ENCODE measurements at places on chromosomes 11 and 22. TPM values are rescaled to one million over a fixed set of nuclear protein-coding genes. Genes with fewer than 3 reads are reported as not detected.

DNA sequence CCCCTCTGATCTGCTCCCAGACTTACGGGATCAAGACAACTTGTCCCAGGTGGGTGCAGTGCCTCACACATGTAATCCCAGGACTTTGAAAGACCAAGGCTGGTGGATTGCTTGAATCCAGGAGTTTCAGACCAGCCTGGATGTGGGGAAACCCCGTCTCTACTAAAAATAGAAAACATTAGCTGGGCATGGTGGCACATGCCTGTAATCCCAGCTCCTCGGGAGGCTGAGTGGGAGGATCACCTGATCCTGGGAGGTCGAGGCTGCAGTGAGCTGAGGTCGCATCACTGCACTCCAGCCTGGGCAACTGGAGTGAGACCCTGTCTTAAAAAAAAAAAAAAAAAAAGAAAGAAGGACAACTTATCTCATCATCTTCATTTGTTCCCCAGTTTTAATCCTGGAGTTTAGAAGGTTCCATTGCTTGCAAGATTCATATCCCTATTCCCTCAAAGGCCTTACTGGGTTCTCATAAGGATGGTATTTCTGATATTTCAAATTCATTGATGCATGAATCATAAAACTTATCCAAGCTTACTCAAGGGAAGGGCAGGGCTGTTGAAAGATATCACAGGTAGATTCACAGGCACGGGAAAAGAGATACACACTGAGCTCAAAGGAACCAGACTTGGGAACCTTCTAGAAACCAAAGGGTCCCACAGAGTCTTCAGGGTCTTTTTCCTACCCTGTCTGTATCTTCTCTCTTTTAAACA is 14.6 kb downstream of the ENDOD1 start:
- H3K36me3 ChIP-seq: peaks cover 3% of the 10 kb centered on the region
- no peak overlapping the region for H3K27ac ChIP-seq
- no peak for DNase-seq
- H3K4me1 ChIP-seq: no peaks in the 10 kb centered on the region

DNA sequence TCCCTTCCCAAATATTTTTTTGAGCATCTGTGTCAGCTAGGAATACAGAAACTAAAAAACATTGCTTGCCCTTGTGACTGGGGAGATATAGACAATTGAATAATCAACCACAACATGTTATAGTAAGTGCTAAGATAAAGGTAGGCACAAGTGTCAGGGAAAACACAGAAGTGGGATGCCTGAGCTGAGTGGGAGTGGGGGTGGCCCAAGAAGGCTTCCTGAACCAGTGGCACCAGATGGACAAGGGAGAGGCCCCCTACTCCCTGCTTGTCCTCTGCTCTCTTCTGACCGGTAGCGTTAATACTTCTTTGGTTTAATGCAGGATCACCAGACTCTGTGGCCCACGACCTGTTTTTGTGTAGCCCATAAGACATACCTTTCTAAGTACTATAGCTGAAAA is 48.8 kb downstream of the PACS1 start:
- no peak overlapping the region for H3K27ac ChIP-seq
- H3K4me3 ChIP-seq: no peak overlapping the region
- H3K27me3 ChIP-seq: no peaks in the 10 kb centered on the region
- no peak for DNase-seq
- H3K4me1 ChIP-seq: peaks cover 90% of the 10 kb centered on the region
- H3K36me3 ChIP-seq: no peaks in the 10 kb centered on the region

DNA sequence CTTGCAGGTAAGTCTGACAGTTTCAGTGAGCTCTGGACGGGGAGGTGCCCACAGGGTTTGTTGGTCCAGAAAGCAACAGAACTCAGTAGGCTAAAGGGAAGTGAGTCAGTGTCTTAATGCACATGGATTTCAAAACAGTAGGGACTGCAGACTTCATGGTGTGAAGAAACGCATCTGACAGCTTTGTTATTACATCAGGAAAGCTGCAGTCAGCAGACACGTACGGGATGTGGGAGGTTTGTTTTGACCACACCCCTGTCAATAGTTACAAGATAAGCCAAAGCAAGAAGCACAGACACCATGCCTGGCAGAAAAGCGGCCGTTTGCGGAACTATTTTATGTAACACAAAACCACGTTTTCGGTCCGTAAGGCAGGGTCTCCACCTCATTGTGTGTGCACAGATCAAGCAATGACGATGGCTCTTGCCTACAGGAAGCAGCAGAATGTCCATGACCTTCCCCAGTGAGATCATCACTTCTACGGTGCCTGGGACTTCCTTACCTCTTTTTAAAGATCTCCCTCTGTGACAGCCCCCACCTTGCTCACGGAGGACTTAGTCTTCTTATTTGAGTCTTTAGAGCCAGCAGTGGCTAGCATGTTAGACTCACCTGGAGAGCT is 58.2 kb upstream of the FTH1 start:
- H3K27ac ChIP-seq: peak overlapping the region; percentile 86
- no peaks in the 10 kb centered on the region for H3K27me3 ChIP-seq
- H3K4me1 ChIP-seq: peaks cover 24% of the 10 kb centered on the region

- peaks cover 49% of the 10 kb centered on the region for H3K36me3 ChIP-seq
- DNase-seq: no peak
- H3K4me1 ChIP-seq: peaks cover 26% of the 10 kb centered on the region
- no peak overlapping the region for H3K27ac ChIP-seq
- no peak overlapping the region for H3K4me3 ChIP-seq
- H3K27me3 ChIP-seq: no peaks in the 10 kb centered on the region
Observed at GRCh38 chr11:118581057-118581456, 8.8 kb downstream of the ARCN1 start.

DNA sequence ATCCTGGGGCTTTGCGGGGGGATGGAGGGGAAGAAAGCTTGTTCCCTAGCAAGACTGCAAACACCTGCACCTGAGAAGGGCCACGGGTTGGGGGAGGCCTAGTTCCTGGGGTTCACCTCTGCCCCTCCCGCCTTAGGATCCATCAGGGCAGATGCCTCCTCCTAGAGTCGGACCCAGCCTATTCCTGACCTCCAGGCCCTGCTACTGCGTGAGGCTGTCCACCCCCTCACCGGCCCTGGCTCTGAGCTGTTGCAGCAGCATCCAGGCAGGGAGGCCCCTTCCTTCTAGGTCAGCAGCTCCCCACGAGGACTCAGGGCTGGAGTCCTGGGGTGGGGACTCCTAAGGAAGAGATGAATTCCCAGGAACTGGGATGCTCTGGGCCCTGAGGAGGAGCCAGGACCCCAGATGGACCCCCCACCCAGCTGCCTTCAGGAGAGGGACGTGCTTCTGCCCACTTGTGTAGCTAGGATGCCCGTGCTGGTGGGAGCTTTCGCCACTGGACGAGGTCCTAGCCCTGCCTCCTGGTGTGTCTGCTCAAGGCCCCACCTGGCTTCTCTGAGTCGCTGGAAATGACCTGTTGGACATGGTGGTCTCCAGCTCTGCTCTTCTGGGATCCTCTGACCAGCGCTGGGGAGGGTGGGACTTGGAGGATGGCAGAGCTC is 10.3 kb downstream of the MRGPRF start:
- H3K36me3 ChIP-seq: no peaks in the 10 kb centered on the region
- H3K4me1 ChIP-seq: no peaks in the 10 kb centered on the region
- H3K27me3 ChIP-seq: no peaks in the 10 kb centered on the region
- H3K27ac ChIP-seq: no peak overlapping the region
- no peak for DNase-seq

CENPM gene
- 12.0 TPM for total RNA-seq

DNA sequence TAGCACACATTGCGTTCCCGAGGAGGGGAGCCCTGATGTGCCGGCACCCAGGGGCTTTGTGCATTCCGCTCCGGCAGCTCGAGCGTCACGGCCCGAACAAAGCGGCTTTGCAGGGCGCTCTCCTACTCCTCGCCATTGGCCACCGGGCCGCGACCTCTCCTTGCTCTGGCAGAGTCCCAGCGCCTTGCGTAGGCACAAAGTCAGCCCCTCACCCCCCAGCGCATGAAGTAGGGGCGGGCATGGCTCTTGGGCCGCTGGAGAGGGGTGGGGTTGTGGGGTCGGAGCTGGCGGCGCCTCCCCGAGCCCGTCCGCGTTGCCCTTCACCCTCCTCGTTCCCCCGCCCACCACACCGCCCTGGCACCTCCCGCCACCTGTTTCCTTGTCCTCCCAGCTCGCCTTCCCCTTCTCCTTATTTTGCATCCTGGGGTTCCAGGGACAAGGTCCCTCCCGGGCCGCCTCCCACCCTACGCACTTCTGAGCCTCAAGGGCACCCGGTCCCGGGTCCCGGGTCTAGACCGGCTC is 753 bp upstream of the PPARA start:
- peak overlapping the region; percentile 57 for H3K4me3 ChIP-seq
- H3K27me3 ChIP-seq: no peaks in the 10 kb centered on the region
- H3K27ac ChIP-seq: peak overlapping the region; percentile 54
- DNase-seq: no peak
- H3K4me1 ChIP-seq: peaks cover 15% of the 10 kb centered on the region

CREB3L1 gene
- not detected for total RNA-seq

PARVB gene
- 17.0 TPM for total RNA-seq

DNA sequence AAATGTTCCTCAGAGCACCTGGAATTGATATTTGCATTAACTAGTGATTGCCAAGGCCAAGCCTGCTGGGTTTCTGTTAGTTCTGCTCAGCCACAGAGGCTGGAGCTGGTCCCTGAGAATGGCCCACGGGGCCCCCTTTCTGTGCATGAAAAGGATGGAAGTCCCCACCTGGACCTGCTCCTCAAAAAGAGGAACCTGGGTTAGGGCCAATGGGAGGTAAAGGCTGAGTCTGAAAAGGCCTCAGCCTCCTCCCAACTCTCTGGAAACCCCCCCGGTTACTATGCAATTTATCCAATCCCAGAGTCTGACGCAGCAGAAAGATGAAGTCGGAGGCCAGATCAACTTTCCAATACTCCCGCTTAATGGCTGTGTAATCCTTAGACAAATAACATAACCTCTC is 6.8 kb upstream of the CREB3L1 start:
- no peak for DNase-seq
- H3K27ac ChIP-seq: no peak overlapping the region
- no peaks in the 10 kb centered on the region for H3K36me3 ChIP-seq
- no peak overlapping the region for H3K4me3 ChIP-seq

GRCh38 chr11:60098508-60098907 is 10.0 kb downstream of the MS4A2 start:
- no peaks in the 10 kb centered on the region for H3K36me3 ChIP-seq
- no peak overlapping the region for H3K27ac ChIP-seq
- no peaks in the 10 kb centered on the region for H3K27me3 ChIP-seq
- DNase-seq: no peak

DNA sequence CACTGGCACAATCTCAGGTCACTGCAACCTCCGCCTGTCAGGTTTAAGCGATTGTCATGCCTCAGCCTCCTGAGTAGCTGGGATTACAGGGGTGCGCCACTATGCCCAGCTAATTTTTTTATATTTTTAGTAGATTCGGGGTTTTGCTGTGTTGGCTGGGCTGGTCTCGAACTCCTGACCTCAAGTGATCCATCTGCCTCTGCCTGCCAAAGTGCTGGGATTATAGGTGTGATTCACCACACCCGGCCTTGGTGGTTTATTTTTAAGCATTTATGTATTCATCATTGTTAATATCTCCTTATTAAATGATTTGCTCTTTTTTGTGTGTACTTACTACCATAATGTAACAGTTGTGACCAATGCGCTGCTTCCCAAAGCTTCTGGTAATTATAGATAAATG is 171.7 kb downstream of the DDX10 start:
- H3K4me3 ChIP-seq: no peak overlapping the region
- no peak overlapping the region for H3K27ac ChIP-seq
- peaks cover 8% of the 10 kb centered on the region for H3K36me3 ChIP-seq

DNA sequence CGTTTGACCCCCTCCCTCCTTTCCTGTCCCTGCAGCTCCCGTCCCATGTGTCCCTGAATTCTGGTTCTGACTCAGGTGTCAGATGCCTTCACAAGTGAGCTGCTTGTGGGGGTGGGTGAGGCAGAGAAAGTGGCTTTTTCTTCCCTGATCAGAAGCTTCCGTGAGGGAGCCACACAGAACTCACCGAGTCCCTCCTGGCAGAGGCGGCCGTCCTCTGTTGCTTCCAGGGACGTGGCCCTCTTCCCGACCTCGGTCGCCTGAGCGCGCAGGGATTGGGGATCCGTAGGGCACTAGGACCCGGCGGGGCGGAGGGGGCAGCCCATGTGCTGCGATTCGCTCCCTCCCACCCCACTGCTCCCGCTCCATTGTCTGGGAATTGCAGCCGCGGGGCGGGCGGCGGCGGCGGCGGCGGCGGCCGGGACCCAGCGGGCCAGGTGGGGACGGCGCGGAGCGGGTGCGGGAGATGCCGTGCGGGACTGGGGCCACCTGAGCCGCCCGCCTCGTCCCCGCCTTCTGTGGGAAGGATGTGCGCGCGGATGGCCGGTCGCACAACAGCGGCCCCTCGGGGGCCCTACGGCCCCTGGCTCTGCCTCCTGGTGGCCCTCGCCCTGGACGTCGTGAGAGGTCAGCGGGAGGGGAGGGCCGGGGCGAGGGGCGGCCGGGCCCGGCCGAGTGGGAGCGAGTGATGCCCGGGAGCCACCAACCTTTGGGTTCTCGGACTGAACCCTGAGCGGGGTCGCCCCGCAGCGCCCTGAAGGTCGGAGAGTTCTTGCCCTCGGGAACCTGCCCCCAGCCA is at the start of gene TMEM132A:
Gene TMEM132A, plus strand, starts transcription at position 351 of the 796 bp plus-strand sequence. Its CDS starts 174 bp downstream, at position 525.
- DNase-seq: peak; percentile 17
- peaks cover 20% of the 10 kb centered on the region for H3K4me1 ChIP-seq
- H3K27me3 ChIP-seq: peaks cover 11% of the 10 kb centered on the region
- H3K4me3 ChIP-seq: peak within 1 kb of the TSS; percentile 32

- H3K27ac ChIP-seq: no peak overlapping the region
- peak; percentile 4 for DNase-seq
- H3K36me3 ChIP-seq: peaks cover 18% of the 10 kb centered on the region
- H3K4me3 ChIP-seq: no peak overlapping the region
- no peaks in the 10 kb centered on the region for H3K27me3 ChIP-seq
Observed at GRCh38 chr11:73931039-73931645, 19.7 kb upstream of the DNAJB13 start.

DNA sequence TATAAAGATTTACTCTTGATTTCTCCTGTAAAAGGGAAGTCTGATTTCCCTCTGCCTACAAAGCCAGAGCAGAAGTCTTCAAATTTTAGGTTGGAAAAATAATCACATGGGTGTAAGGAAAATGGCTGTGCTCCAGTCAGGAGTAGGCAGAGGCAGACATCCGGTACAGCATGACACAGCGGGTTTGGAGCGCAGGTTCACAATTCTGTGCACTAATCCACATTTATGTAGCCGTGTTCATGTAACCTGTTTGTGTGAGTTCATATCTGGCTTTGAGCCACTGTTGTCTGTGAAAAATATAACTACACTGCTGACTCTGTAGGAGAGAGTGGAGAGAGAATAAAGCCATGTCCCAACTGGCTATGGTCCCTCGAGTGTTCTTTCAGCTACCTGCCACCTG is 248.0 kb downstream of the CASP12 start:
- no peaks in the 10 kb centered on the region for H3K27me3 ChIP-seq
- H3K36me3 ChIP-seq: no peaks in the 10 kb centered on the region
- peaks cover 6% of the 10 kb centered on the region for H3K4me1 ChIP-seq
- no peak for DNase-seq
- no peak overlapping the region for H3K27ac ChIP-seq
- H3K4me3 ChIP-seq: no peak overlapping the region

DNA sequence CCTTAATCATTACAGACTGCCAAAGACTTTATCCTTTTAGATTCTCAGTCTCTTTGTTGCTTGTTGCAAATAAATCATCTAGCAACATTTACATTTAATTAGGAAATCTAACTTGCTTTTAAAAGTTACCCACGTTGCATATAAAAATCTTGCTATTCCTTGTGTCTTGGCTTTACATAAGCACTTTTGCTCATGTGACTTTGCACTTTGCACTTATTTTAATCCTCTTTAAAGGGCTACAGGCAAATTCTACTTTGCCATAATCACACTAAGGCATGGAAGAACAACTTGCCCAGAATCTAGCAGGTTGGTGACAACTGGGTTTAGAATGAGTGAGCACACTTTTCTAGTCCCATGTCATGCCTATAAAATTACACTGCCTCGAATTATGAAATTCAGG is 25.9 kb downstream of the PRRG4 start:
- no peak overlapping the region for H3K4me3 ChIP-seq
- no peaks in the 10 kb centered on the region for H3K4me1 ChIP-seq
- no peaks in the 10 kb centered on the region for H3K27me3 ChIP-seq
- no peak overlapping the region for H3K27ac ChIP-seq
- no peak for DNase-seq
- H3K36me3 ChIP-seq: no peaks in the 10 kb centered on the region

SPINDOC gene
- 12.0 TPM for total RNA-seq
